ENCODE measurements at places on chromosomes 1 and 21.

- DNase-seq = no peak
These were observed 22.8 kb upstream of the LBR start for GRCh38 chr1:225450491-225451191.

DNA sequence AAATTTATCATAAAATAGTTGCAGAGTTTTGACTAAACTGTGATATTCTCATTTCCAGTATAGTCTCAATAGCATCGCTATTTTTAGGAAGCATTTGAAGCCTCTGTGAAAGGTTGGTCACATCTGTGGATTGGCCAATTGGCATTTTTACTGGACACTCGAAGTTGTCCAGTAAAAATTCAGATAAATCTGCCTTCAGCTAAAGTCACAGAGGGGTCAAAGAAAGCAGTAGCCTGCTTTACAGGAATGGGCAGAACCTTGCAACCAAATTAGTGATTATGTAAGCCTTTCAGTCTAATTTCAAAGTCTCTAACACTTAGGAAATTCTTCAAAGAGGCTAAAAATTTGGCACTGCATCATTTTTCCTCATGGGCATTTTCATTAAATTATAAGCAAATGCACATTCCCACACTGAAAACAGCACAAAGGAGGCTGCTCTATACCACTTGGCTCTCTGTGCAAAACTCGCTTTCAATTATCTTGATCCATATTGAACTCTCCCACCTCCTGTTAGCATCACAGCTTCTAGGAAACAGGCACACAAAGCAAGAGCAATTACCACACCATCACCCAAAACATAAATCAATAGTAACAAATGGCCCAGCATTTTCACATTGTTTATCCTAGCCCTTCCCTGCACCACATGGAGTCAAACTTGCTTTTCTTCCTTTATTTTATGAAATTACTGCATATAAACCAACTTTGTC, 318.5 kb upstream of the DUSP10 start:
- DNase-seq = no peak

GRCh38 chr1:85344256-85344694, 67.8 kb upstream of the BCL10 start:
- no peak for DNase-seq

GRCh38 chr1:58983162-58983561, 199.3 kb upstream of the JUN start:
- DNase-seq = no peak

- DNase-seq = no peak
These were observed 62.6 kb downstream of the ARHGEF16 start for GRCh38 chr1:3516911-3517675.

DNA sequence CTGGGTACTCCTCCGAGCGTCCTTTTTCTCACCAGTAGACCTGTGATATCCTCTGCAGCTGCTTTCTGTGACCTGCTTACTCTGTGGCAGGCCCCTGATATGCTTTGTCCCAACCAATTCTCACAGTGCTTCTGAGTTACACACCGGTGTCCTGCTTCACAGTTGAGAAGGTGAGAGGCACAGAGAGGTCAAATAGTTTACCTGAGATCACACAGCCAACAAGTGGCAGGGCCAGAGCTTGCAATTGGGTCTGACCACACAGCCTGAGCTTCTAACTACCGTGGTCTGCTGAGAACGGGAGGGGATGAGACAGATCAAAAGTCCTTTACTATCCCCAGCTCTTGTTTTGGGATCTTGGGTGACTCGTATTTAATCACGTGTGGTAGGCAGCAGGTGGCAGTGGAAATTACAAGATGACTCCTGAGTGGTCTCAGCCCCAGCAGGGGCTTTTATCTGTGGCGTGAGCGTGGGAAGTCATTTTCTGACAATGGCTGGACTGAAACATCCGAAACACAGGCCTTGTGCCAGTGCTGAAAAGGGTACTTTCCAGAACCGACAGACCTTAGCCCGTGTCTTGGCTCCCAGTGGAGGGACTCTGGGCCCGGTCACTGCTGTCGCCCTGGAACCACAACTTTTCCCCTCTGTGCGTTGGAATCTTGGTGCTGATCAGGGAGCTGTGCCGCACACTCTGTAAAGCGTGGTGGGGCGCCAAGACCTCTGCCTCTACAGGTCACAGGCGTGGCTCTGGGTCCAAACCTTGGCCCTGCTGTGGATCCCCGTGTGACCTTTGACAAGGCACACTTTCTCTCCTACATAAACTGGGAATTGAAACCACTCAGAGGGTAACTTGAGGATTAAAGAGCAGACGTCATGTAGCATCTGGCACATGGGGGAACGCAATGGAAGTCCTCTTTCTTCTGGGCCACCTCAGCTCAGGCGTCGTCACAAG, 11.9 kb downstream of the THEMIS2 start:
- no peak for DNase-seq

DNA sequence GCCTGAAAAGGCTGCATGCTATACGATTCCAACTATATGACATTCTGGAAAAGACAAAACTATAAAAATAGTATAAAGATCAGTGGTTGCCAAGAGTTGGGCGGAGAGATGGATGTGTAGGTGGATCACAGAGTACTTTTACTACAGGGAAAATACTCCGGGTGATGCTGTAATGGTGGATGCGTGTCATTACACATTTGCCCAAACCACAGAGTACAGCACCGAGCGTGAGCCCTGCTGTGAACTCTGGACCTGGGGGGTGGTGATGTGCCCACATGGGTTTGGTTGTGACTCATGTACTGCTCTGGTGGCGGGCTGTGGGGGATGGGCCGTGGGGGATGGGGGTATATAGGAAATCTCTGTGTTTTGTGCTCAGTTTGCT, 162.7 kb upstream of the COL6A1 start:
- peak; percentile 53 for DNase-seq

GRCh38 chr1:31507676-31508530, 68.4 kb upstream of the TINAGL1 start:
- no peak for DNase-seq

GRCh38 chr1:158810311-158810710, 20.8 kb upstream of the MNDA start:
- DNase-seq = no peak

- no peak for DNase-seq
These were observed 42.6 kb downstream of the ADCY10 start for GRCh38 chr1:167871331-167871730.

- no peak for DNase-seq
These were observed 29.4 kb downstream of the KCNK2 start for GRCh38 chr1:215111916-215112315.

DNA sequence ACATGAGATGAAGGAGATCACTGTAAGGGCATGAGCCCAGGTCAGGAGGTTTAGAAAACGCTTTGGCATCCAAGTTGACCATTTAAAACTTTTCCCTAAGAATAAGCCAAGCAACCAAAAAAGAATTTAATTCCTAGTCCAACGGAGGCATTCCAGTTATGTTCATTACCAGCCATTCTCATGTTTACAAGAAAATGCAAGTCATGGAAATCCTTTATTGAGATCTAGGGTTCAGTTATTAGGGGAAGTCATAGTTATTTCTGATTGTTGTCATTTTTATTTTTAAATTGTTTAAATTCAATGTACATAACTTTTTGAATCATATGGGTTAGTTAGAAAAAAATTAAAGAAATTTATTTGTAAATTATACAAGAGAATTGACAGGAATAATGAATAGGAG, 24.5 kb downstream of the CFHR5 start:
- DNase-seq = no peak

DNA sequence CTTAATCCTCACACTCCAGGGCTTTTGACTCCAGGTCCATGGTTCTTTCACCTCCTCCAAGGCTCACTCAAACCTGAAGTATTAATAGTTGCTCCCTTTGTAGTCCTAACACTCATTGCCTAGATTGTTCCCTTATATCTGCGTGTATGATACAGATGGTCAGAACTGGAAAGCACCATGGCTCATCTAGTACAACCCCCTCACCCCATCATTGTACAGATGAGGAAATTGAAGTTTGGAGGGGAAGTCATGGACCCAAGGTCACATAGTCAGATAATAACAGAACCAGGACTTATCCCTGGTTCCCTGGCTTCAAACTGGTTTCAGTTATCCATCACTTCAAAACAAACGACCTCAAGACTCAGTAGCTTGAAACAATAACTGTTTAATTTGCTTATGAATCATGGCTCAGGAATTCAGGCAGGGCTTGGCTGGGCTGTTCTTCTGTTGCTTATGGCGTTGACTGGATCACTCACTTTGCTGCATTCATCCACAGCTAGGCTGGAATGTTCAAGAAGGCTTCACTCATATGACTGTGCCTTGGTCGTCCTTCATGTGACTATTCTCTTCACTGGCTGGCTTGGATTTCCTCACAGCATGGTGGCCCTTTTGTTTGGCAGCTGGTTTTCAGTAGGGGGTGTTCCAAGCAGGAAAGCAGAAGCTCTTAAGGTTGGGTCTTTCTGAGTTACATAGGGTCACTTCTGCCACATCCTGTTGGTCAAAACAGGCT, 5.0 kb downstream of the NOS1AP start:
- no peak for DNase-seq

DNA sequence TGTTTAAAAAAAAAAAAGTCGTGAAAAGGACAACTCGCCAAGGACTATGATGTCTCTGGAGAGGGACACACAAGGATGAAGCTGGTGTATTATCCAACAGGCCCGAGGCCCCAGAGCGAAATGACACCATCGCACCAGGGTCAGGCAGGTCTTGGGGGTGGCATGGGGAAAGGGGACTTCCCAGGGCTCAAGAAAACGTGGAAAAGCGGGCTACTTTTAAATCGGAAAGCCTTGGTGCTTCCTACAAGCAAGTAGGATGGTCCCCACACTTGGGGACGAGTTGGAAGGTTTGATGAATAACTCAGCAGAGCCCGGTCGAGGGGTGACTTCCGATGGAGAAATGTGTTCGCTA, 505 bp upstream of the GNPAT start:
- no peak for DNase-seq

DNA sequence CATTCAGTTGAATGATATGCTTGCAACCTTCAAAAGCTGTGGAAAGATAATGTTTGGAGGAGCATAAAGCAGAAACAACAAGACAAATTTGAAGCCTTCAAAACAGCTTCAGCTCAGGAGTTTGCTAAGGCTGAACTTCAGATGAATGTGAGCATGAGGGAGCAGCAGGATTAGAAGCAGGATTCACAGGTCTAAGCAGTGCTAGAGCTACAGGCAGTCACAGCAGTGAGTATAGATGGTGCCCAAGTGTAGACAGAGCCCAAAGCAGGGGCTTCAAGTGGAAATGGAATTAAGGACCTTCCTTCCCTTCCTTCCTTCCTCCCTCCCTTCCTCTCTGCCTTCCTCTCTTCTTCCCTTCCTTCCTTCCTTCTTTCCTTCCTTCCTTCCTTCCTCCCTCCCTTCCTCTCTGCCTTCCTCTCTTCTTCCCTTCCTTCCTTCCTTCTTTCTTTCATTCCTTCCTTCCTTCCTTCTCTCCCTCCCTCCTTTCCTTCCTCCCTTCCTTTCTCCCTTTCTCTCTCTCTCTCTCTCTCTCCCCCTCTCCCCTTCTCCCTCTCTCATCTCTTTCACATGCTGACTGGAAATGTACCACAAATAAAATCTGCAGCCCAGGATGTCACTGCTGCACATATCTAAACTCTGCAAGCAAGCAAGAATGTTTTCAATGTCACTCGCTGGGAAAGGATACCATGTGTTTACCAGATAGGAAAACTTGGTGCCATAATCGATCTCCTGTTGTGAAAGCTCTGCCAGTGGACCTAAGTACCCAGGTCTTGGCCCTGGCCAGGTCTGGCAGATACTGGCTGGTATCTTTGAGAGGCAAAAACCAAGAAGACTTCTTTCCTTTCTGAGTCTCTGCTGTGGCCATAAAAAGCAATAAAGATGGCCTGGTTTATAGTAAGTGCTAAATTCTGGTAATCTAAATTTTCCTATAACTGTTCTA, 13.1 kb upstream of the SLC30A10 start:
- DNase-seq = no peak

- no peak for DNase-seq
These were observed 7.3 kb upstream of the GNL2 start for GRCh38 chr1:37602750-37603694.

GRCh38 chr1:60427701-60428100, 354.1 kb upstream of the C1orf87 start:
- no peak for DNase-seq

DNA sequence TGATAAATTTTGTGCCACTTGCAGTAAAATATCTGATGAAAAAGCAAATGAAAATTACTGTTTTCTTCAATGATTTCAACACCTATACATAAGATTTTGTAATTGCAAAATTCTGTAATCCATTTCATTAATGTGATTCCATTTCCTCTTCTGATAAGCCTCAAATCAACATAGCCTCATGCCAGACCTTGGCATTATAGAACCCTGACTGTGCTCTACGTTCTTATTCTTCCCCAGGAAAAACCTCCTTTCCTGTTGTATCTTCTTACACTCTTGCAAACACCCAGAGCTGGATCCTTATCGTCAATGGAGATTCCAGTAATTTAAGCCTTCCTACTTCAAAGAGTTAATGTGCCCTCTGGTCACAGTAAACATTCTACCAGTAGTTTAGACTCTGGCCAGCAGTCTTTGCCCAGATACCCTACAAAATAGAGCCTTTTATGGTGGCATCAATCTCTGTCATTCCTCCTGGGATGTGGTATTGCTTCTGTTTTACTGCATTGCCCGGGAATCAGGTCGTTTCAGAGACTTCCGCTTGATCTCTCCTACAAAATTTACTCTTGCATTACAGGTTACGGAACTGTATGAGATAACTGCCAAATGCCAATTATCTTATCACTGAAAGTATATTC, 48.5 kb upstream of the CHRM3 start:
- DNase-seq = no peak
